ENCODE measurements at places on chromosomes 12 and 14.

GRCh38 chr12:95083938-95084337, 10.5 kb upstream of the NR2C1 start:
- DNase-seq: no peak

- no peak for DNase-seq
Observed at GRCh38 chr14:99186956-99187690, 84.9 kb downstream of the BCL11B start.

GRCh38 chr12:106125351-106126095, 13.2 kb downstream of the NUAK1 start:
- no peak for DNase-seq

DNA sequence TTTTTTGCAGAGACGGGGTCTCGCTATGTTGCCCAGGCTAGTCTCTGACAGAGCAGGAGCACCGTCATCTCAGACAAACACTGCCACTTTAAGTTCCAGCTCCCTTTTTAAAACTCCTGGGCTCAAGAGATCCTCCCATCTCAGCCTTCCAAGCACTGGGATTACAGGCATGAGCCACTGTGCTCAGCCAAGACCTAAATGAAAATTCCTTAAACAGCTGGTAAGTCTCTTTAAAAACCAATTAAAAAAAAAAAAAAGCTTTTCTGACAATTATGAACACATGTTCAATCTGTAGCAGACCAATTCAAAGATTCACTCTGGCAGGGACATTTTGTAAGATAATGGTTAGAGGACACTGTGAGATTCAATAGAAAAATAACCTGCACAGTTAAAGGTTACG, 77.8 kb downstream of the HECTD4 start:
- DNase-seq: no peak

GRCh38 chr12:111158992-111159391, 209.9 kb downstream of the PHETA1 start:
- no peak for DNase-seq

GRCh38 chr14:37457334-37457733, 137.7 kb downstream of the FOXA1 start:
- no peak for DNase-seq

DNA sequence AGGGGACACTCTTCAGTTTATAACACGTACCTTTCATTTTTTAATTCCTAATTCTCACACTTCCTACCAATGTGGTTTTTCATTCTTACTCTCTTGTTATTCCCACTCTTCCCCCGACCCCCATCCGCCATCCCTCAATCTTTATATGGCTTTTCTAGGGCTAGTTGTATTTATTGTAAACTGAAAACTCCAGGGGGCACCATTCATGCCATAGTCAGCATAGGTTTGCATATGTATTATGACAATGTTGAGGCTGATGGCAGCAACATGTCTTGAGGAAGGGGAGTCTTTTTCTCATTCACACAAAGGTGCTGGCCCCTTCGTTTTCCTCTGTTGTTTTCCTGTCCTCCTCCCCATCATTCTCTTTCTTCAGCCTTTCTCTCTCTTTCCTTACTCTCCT, 27.7 kb upstream of the LTA4H start:
- DNase-seq: no peak

DNA sequence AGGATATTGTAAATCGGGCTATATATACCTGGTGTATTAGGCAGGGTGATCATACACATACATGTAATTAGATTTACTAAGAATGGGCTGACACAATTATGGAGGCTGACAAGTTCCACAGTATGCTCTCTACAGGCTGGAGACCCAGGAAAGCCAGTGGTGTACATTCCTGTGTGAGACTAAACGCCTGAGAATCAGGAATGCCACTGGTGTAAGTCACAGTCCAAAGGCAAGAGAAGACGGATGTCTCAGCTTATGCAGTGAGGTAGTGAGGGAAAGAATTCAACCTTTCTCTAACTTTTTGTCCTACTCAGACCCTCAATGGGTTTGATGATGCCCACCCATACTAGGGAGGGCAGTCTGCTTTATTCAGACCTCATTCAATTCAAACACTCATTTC, 57.1 kb downstream of the METTL25 start:
- DNase-seq: no peak

DNA sequence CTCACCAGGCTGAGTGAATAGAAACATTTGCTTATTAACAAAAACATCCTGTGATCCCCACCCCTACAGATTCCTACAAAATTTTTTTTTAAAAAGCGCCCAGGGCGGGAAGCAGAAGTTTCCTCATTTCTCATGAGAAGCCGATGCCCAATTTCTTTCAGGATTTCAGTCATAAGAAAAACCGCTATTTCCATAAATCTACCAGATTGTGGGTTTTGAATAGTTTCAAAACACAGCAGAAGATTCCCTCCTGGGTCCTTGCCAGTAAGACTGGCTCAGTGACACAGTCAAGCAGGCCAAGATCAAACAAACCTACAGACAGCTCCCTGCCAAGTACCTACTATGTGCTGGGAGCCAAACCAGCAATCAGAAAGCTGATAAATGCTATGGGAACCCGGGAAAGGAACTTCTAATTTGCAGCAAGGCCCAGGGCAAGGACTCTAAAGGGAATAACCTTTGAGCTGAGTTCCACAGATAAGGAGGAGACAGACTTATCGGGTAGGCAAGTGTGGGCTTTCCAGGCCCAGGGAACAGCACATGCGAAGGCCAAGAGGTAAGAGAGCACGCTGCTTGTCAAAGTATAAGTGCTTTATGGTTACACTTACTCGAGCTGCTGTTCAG, 68.7 kb downstream of the CCDC88C start:
- DNase-seq: no peak

GRCh38 chr14:92121670-92122350, at the start of the genes CPSF2 and NDUFB1:
CPSF2 (plus strand) TSS chr14:92121969; CDS start chr14:92130985, 9,016 bp downstream.
NDUFB1 (minus strand) TSS chr14:92121706; CDS start chr14:92117637, 4,069 bp downstream.
- DNase-seq: peak; percentile 87

DNA sequence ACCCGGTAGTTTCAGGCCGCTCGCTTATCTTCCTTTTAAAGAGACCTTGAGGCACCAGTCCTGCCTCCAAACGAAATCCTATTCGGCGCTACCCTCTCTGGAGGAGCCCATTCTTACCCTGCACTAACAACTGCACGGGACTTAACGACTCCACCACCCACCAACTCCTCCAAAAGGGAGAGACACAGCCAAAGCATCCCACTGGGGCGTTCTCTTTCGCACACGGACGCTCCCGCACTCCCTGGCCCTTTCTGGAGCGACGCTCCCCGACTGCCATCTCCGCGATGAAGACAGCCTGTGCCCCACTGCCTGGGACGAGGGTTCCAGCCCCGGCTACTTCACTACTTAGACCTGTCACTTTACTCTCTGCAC, 650 bp downstream of the GALC start:
- peak; percentile 52 for DNase-seq

DNA sequence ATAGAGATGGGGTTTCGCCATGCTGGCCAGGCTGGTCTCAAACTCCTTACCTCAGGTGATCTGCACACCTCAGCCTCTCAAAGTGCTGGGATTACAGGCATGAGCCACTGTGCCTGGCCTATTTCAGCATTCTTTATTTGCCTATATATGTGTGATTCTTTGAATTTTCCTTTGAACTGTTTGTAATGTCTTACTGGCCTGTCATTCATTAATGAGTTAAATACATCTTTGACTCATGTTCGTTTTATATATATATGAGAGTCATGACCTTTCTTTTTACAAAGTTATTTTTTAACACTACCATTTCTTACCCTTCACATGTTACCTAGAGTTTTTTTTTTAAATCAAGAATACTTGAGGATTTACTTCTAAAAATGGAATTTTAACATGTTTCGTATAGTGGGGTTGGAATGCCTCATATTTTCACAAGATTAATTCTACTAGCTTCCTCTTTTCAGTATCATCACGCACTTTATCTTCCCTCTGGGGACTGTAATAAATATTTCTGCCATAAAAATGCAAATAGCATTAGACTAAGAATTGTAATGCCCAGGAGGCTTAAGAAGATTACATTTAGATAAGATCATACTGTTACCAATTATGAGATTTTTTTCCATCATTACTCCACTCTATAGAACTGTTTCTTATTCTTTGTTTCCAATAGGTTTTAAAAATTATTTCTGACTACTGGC, 66.7 kb downstream of the NTN4 start:
- DNase-seq: no peak

- no peak for DNase-seq
Observed at GRCh38 chr12:110906083-110906482, 14.3 kb downstream of the MYL2 start.

GRCh38 chr14:89401761-89402160, 15.3 kb downstream of the FOXN3 start:
- DNase-seq: no peak

DNA sequence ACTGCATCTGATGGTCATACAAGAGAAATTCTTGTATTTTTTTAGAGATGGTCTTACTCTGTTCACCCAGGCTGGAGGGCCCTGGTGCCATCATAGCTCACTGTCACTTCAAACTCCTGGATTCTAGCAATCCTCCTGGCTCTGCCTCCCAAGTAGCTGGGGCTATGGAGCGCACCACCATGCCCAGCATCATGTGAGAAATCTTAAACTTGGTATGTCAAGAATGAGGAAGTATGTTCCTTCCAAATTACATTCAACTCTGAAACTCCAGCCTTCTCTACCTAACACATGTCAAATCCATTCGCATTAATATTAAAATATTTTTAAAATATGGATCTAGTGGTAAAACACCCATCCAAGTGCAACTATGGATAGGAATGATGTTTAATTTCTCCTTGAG, 27.5 kb upstream of the CDKN3 start:
- no peak for DNase-seq

DNA sequence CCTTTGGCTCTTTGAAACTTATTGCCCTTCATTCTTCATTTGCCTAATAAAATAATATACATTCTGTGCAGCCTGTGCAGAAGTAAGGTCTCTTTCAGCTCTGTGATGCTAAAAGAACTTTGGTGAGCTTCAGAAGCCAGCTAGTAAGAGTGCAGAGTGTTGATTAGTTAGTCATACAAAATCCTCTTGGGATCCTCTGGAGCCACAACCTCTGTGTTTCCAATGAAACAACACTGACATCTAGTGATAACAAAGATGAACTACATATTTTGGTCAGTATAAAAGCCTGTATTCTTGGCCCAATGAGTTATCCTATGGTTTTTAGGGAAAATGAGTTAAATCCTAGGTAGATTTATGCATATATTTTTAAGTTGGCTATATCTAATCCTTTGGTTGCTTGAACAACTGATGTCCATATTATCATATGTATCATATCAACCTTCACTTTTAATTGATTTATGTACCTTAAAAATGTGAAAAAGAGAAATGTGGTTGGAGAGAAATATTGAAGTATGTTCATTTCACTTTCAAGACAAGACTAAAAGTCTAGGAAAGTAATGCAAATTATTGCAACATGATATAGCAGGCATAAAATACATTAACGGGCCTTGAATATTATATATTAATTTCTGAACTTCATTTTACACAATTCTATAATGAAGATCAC, 158.4 kb downstream of the KLHL28 start:
- peak; percentile 65 for DNase-seq

- no peak for DNase-seq
Observed at GRCh38 chr12:121124402-121125109, 8.1 kb upstream of the P2RX7 start.

- DNase-seq: peak; percentile 32
Observed at GRCh38 chr12:50862316-50862715, 19.6 kb downstream of the TMPRSS12 start.

DNA sequence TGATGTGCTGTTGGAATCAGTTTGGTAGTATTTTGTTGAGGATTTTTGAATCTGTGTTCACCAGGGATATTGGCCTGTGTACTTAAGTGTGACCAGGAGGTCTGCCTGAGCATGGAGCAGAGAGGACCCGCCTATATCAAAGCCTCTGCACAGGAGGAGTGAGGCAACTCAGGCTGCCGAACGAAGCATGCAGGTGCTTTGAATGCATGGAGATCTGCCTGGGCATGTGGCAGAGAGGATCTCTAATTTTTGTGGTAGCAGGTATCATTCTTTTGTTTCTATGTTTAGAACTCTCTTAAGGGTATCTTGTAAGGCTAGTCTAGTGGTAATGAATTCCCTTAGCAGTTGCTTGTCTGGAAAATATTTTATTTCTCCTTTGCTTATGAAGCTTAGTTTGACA, 26.9 kb downstream of the RAB3IP start:
- DNase-seq: no peak

DNA sequence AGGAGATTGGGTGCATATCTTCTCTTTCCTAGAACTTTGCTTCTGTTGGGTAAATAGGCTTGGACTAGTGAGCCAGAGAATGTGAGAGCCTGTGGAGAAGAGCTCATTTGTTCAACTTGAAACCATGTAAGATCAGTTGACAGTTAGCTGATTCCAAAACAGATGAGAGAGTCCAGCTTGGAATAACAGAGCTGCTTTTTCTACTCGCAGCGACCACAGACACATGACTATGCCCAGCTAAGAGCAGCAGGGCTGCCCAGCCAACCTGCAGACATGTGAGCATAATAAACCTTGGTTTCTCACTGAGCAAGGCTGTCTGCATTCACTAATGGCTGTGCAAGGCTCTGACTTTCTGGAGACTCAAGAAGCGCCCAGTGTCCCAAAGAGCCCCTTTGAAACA, 209.2 kb downstream of the C12orf75 start:
- no peak for DNase-seq

DNA sequence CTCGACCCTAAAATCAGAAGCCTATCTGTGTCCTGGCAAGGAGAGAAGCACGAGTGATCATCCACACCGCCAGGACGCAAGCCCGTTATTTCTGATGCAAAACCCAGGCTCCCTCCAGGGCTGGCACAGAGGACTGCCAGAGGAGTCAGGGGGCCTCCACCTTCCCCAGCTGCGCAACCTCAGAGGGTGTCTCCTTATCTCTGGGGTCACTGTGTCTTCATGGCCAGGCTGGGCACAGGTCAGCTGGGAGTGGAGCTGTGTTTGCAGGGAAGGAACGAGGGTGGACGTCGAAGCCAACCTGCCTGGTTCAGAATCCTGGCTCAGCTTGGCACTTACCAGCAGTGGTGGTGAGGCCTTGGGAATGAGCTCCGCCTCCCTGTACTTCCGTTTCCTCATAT, 12.0 kb upstream of the SERPINA3 start:
- DNase-seq: no peak

GRCh38 chr12:79347866-79348265, 342.9 kb downstream of the PAWR start:
- DNase-seq: no peak

- no peak for DNase-seq
Observed at GRCh38 chr14:55136241-55136640, 7.2 kb downstream of the LGALS3 start.

GRCh38 chr14:33430414-33431035, 491.8 kb downstream of the NPAS3 start:
- no peak for DNase-seq

GRCh38 chr14:105335735-105336476, 21.4 kb downstream of the PACS2 start:
- no peak for DNase-seq

DNA sequence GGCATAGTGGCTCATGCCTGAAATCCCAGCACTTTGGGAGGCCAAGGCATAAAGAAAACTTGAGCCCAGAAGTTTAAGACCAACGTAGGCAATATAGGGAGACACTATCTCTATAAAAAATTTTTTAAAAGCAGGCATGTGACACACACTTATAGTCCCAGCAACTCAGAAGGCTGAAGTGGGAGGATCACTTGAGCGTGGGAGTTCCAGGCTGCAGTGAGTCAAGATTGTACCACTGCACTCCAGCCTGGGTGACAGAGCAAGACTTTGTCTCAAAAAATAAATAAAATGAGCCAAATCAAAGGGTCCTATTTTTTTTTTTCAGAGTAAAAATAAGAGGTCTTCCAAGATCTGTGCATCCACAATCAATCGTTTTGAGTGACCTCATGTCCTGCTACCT, 237.6 kb downstream of the SLC16A7 start:
- DNase-seq: no peak
